ENCODE measurements at places on chromosomes 7 and 10. TPM values are rescaled to one million over a fixed set of nuclear protein-coding genes. Genes with fewer than 3 reads are reported as not detected.

DNA sequence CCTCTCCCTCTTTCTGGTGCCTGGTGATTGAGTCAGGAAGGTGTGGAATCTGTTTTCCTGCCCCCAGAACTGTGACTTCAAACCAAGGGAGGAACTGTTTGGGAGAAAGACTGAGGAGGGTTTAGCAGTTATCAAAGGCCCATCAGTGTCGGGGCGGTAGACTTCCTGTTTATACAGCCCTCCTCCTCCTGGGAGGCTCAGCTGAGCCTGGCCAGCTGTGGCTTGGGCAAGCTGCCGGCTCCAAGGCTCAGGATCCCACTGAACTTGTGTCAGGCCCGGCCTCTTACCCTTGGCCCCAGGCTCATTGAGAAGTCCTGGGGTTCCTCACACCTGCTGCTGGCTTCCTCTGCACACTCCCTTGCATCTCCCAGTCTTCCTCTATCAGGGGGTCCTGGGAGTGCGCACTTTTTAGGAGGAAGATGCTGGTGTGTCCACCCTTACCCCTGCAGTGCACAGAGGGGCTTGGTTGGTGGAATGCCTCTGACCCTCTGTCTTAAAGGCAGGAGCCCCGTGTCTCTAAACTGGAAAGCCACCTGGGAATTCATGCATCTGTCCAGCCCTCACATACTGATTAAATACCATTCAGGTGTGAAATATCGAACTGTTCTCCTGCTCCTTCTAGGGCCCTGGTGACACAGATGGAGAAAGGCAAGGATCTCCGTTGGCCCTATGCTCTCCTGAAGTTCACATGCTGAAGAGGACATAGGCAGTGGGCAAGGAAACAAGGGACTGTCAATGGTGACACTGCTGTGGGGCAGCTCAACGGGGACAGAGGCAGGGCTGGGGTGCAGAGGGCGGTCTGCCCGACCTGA lies 32.4 kb downstream of the CXCL12 start:
- H3K4me3 ChIP-seq, result no peak overlapping the region
- no peaks in the 10 kb centered on the region for H3K27me3 ChIP-seq
- DNase-seq, result peak; percentile 67
- H3K4me1 ChIP-seq, result no peaks in the 10 kb centered on the region

DNA sequence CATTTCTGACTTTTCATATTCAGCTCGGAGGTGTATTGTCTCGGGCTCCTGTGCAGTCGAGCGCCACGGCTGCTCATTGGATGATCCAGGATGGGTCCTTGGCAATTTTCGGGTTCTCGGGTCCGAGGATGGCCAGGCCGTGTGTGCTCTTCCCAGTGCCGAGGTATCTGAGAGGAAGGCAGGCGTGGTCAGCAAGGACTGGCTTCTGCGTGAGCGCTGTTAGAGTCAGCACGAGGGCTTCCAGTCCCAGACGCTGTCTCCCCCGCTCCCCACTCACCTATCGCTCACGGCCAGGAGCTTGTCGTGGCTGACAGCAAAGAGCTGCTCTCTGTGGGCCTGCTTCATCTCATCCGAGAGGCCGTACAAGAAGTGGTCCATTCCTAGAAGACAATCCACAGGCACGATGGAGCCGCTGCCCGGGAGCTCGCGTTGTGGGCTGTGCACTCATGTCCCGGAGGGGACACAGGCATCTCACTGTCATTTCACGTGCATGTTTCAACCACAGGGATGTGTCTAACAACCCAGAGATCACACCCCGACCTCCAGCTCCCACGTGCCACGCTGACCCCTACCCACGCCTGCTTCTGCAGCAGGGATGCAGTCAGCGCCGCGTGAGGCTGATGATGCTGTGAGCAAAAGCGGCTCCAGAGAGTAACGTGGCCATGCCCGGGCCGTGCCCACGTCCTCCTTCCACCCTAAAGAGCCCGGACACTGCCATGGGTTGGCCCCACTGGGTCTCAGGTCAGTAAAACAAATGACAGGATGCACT lies 34.4 kb downstream of the PITRM1 start:
- H3K4me1 ChIP-seq, result no peaks in the 10 kb centered on the region
- H3K27me3 ChIP-seq, result no peaks in the 10 kb centered on the region
- H3K36me3 ChIP-seq, result no peaks in the 10 kb centered on the region
- no peak for DNase-seq
- H3K4me3 ChIP-seq, result no peak overlapping the region

GRCh38 chr7:44793919-44794318 lies 2.6 kb upstream of the PPIA start:
- no peak for DNase-seq
- no peak overlapping the region for H3K4me3 ChIP-seq
- H3K27me3 ChIP-seq, result no peaks in the 10 kb centered on the region
- H3K27ac ChIP-seq, result no peak overlapping the region

DNA sequence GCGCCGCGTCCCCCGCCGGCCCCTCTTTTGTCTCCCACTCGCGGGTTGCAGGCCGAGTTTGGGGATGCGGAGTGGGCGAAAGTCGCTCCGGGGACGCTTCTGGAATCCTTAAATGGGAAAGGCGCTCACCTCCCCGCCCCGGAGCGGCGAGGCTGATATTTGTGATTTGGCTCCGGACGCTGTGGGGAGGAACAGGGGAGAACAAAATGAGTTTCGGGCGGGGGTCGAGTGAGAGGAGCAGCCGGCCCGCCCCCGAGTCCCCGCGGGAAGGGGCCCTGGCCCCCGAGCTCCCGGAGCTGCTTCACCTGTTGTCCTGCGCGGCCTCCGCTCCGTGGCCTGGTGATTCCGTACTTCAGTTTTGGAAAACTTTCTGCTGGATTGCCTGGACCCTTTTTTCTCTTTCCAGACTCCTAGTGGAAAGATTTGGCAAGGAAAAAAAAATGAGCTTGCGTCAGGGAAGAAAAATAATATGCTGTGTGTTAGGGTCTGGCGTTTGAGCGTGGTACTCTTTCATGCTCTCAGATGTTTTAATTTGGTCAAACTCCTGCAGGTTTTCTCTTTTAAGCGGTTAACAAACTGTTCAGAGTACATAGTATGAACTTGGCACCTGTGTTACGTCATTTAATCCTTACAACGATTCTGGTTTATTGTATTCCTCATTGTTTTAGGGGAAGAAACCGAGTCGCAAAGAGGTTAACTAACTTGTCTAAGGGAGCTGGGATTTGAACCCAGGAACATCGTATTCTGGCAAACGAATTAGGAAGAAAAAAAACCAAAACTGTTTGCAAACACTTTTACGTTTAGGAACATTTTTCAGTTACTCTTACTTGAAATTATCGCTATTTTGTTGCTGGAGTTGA lies 924 bp downstream of the BMPR1A start:
- no peaks in the 10 kb centered on the region for H3K36me3 ChIP-seq
- H3K27me3 ChIP-seq, result no peaks in the 10 kb centered on the region
- H3K4me3 ChIP-seq, result peak overlapping the region; percentile 88
- H3K27ac ChIP-seq, result peak overlapping the region; percentile 100
- peaks cover 12% of the 10 kb centered on the region for H3K4me1 ChIP-seq

- no peaks in the 10 kb centered on the region for H3K27me3 ChIP-seq
- no peaks in the 10 kb centered on the region for H3K36me3 ChIP-seq
- no peaks in the 10 kb centered on the region for H3K4me1 ChIP-seq
These were observed 39.6 kb upstream of the CNPY1 start for GRCh38 chr7:155585951-155586350.

DNA sequence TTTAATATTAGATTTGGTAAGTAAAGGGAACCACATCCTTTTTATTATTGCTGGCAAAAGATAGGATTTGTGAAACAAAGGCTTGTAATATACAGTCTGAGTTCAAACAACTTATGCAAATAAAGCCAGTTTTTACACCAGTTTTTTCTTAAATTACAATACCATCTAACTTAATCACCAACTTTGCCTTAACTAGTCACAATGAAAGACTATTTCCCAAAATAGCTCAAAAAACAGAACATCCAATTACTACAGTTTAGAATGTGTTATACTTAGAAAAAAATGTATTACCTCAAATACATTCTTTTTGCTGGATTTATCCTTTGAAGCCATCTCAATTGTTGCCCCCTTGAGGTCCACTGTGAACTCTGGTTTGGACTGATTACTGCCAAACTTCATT lies 108.5 kb downstream of the ARHGAP12 start:
- no peaks in the 10 kb centered on the region for H3K27me3 ChIP-seq
- no peaks in the 10 kb centered on the region for H3K36me3 ChIP-seq
- no peak overlapping the region for H3K27ac ChIP-seq
- no peaks in the 10 kb centered on the region for H3K4me1 ChIP-seq
- no peak for DNase-seq

- no peak overlapping the region for H3K27ac ChIP-seq
- H3K36me3 ChIP-seq, result no peaks in the 10 kb centered on the region
- H3K4me1 ChIP-seq, result no peaks in the 10 kb centered on the region
These were observed 25.0 kb downstream of the LHPP start for GRCh38 chr10:124486635-124487034.

Gene VAX1
- total RNA-seq, result not detected

Gene GTF2I
- 207 TPM for total RNA-seq

Gene SLC29A3
- 1.0 TPM for total RNA-seq

Gene C7orf57
- not detected for total RNA-seq

Gene TMEM229A
- not detected for total RNA-seq

Gene SLC35G1
- 2.8 TPM for total RNA-seq

Gene SNX8
- 30.2 TPM for total RNA-seq

Gene LRRC18
- total RNA-seq, result not detected

Data from uterus (tissue), 4 donors.